H1 (cell line): ENCODE measurements at places on chromosomes 4 and X.

GRCh38 chr4:68995292-68995691, 43.7 kb upstream of the UGT2A3 start:
- no peaks in the 10 kb centered on the region for H3K27me3 ChIP-seq
- H3K4me1 ChIP-seq: no peaks in the 10 kb centered on the region
- no peak for DNase-seq
- H3K4me3 ChIP-seq: no peak overlapping the region
- no peak overlapping the region for H3K27ac ChIP-seq
- H3K36me3 ChIP-seq: no peaks in the 10 kb centered on the region

DNA sequence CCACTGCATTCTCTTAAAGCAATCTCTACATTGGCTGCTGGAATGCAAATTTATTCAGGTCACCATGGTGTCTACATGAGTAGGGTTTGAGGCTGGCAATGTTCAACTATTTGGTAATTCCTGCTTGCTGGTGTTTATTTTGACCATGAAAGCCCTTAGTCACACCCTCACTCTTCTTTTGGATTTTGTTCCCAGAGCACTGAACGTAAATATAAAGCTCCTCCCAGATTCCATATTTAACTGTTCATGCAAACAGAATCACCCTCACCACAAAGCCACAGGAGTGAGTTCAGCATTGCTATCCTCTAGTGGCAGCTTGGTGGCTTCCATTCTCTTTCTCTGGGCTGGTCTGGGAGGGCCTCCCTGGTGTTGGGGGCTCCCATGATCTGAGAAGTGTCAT, 82.8 kb downstream of the LNX1 start:
- H3K27me3 ChIP-seq: no peaks in the 10 kb centered on the region
- DNase-seq: no peak
- no peaks in the 10 kb centered on the region for H3K36me3 ChIP-seq
- H3K4me3 ChIP-seq: no peak overlapping the region
- H3K27ac ChIP-seq: no peak overlapping the region

DNA sequence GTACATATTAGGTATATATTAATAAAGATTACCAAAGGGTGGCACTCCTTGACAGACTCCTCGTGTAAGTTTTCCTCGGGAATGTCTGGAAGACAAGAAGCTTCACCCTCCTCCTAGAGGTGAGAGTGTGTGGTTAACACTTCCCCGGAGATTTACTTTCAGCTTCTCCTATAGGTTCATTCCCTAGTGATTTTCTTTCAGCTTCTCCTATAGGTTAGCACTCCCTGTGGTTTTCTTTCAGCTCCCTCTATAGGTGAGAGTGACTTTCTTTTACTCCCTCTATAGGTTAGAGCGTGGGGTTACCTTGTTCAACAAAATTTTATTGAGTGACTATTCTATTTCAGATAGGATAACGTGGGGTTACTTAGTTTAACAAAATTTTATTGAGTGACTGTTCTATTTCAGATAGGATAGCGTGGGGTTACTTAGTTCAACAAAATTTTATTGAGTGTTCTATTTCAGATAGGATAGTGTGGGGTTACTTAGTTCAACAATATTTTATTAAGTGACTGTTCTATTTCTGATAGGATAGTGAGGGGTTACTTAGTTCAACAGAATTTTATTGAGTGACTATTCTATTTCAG, 106.0 kb upstream of the PLAC1 start:
- H3K27ac ChIP-seq: no peak overlapping the region
- no peak overlapping the region for H3K4me3 ChIP-seq
- no peaks in the 10 kb centered on the region for H3K36me3 ChIP-seq
- no peaks in the 10 kb centered on the region for H3K4me1 ChIP-seq
- no peak for DNase-seq

GRCh38 chr4:148618856-148619255, 176.6 kb upstream of the NR3C2 start:
- H3K4me3 ChIP-seq: no peak overlapping the region
- no peaks in the 10 kb centered on the region for H3K36me3 ChIP-seq
- no peak for DNase-seq
- H3K27ac ChIP-seq: no peak overlapping the region
- H3K4me1 ChIP-seq: no peaks in the 10 kb centered on the region
- no peaks in the 10 kb centered on the region for H3K27me3 ChIP-seq

GRCh38 chrX:150100261-150100660, 162.0 kb upstream of the EOLA2 start:
- no peak overlapping the region for H3K4me3 ChIP-seq
- H3K27ac ChIP-seq: no peak overlapping the region
- no peaks in the 10 kb centered on the region for H3K4me1 ChIP-seq
- H3K27me3 ChIP-seq: no peaks in the 10 kb centered on the region
- no peak for DNase-seq

- H3K36me3 ChIP-seq: no peaks in the 10 kb centered on the region
- H3K27ac ChIP-seq: no peak overlapping the region
- no peaks in the 10 kb centered on the region for H3K4me1 ChIP-seq
- no peak for DNase-seq
- no peaks in the 10 kb centered on the region for H3K27me3 ChIP-seq
Observed at GRCh38 chr4:188299161-188299560, 159.9 kb downstream of the TRIML1 start.

DNA sequence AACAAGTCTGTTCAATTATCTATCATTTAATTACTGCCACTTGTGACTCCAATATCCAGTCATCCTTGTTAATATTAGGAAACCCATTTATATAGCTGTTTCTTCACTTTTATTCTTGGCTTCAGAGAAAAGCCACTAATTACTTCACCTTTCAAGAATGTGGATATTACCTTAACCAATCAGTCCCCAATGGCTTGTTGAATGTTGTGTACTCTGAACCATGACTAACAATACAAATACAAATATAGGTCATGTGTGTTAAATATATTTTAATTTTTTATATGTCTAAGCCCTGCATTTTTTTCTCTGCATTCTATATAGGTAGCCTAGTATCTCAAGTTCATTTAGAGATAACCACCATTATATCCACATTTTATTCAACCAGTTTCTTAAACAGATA, 1513.4 kb upstream of the AGA start:
- H3K4me1 ChIP-seq: no peaks in the 10 kb centered on the region
- DNase-seq: no peak
- H3K27ac ChIP-seq: no peak overlapping the region
- H3K4me3 ChIP-seq: no peak overlapping the region
- no peaks in the 10 kb centered on the region for H3K27me3 ChIP-seq
- no peaks in the 10 kb centered on the region for H3K36me3 ChIP-seq

- no peaks in the 10 kb centered on the region for H3K36me3 ChIP-seq
- H3K27ac ChIP-seq: no peak overlapping the region
- no peaks in the 10 kb centered on the region for H3K4me1 ChIP-seq
Observed at GRCh38 chr4:100414016-100414790, 103.6 kb downstream of the EMCN start.

GRCh38 chrX:8738588-8739189, 6.8 kb upstream of the ANOS1 start:
- no peaks in the 10 kb centered on the region for H3K27me3 ChIP-seq
- H3K36me3 ChIP-seq: no peaks in the 10 kb centered on the region
- no peaks in the 10 kb centered on the region for H3K4me1 ChIP-seq
- DNase-seq: no peak

DNA sequence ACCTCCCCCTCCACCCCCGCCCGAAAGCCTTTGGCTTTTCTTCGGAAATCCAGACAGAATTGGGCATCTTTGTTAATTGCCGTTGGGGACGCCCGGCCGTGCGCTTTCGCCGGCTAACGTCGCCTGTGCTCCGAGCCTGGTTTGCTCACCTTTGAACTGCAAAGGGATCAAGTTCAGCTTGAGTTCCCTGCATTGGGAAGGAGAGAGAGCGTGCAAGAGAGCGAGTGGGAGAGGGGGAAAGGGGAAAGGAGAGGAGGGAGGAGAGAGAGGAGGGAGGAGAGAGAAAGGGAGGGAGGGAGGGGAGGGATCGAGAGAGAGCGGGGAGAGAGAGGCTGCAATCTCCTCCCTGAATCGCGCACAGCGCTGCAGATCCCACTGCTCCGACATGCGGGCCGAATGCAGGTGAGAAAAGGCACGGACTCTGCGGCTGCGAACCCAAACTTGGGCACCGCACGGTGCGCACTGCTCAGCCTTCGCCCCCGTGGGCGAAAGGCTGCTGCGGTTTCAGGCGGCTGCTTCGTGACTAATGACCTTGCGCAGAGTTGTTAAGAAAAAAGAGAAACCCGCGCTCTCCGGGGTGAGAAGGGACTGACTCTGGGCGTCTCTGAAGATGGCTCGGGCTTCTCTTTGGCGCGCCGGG, at the start of gene PCDH7:
Gene PCDH7 (plus strand): TSS at position 349 of the 640 bp plus-strand sequence. CDS start 1,054 bp downstream, outside the sequence.
- peaks cover 18% of the 10 kb centered on the region for H3K4me1 ChIP-seq
- peaks cover 49% of the 10 kb centered on the region for H3K27me3 ChIP-seq
- H3K4me3 ChIP-seq: peak within 1 kb of the TSS; percentile 82
- no peaks in the 10 kb centered on the region for H3K36me3 ChIP-seq
- H3K27ac ChIP-seq: no peak within 1 kb of the TSS
- DNase-seq: peak; percentile 76

DNA sequence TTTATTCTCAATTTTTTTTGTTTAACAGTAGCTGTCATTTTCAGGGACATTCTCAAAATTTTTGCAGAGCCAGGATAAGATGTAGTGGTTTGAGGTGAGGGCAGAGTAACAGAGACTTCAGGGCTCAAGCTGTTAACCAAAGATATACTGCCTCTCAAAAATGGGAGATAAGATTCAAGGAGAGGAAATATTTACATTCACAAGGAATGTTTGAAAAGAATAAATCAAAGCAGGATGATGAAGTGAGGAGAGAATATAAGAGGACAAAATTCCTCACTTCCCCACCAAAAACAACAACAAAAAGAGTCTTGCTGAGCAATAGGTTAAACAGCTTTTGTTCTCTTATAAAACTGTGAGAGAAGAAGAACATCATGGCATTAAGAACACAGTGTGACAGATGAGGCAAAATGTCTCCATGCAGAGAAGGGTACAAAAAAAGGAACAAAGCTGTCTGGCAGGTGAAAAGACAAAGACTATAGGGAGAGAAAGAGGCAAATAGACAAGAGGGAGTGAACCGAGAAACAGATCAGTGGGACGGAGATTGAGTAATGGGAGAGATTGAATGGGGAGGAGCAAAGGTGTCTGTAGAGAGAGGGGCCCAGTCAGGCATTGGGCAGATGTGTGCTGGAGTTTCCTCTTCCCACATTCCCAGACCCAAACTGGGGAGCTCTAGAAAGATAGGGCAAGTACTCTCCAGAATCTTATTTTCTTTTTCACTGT, 106.1 kb upstream of the TMEM150C start:
- H3K4me1 ChIP-seq: no peaks in the 10 kb centered on the region; the same call in 1 of the 2 replicates
- H3K36me3 ChIP-seq: no peaks in the 10 kb centered on the region
- no peaks in the 10 kb centered on the region for H3K27me3 ChIP-seq
- H3K27ac ChIP-seq: no peak overlapping the region
- DNase-seq: no peak

DNA sequence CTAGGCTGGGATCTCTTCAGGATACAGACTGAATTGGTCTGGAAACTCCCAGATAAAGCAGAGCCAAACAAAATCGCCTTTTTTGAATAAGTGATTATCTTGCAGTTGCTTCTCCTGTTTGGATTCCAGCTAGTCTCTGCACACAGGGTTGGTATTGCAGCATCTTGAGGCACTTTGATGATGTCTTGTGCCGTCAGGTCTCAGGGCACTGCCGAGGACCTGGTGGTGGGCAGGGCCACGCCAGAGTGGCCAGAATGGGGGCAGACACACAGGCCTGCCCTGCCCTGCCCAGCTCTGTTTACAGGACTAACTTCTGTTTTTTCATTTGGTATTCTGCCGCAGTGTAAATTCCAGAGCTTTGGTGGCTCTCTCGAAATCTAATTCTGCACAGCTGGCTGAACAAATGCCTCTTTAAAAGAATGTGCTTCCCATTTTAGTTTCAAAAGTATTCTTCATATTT, 276.1 kb downstream of the NR3C2 start:
- no peaks in the 10 kb centered on the region for H3K4me1 ChIP-seq
- H3K27ac ChIP-seq: no peak overlapping the region
- H3K27me3 ChIP-seq: no peaks in the 10 kb centered on the region

DNA sequence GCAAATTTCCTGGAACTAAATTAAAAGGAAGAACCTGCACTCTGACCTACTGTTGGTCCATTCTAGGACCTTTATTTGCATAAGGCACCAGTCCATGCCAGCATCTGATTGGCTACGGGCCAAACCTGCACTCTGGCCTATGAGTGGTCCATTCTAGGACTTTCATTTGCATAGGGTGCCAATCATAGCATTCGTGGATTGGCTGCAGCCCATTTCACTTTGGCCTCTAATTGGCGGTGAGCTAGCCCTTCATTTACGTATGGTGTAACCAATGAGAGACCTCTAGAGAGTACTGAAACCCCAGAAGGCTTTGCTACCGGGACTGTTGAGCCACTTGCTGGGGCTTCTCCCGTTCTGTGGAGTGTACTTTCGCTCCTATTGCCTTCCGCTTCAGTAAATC, 6.1 kb upstream of the RNF175 start:
- H3K36me3 ChIP-seq: no peaks in the 10 kb centered on the region
- no peak overlapping the region for H3K27ac ChIP-seq
- peaks cover 4% of the 10 kb centered on the region; the same call in 1 of the 2 replicates for H3K4me1 ChIP-seq
- no peak for DNase-seq

DNA sequence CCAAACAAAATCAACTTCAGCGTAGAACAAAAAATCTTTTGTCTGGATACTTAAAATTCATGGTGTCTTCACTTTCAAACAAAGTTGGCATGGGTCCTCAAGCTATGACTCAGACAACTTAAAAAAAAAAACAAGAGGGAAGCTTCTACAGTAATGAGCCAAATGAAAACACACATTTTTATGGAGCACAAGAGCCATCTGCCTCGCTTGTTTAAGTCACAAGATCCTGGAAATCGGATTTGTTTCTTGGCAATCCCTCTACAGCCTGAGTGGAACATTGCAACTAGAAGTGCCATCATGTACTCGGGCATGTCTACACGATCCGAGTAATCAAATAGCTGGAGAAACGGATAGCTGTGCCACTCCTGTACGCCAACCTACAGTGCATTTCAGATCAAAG, 22.6 kb downstream of the LAMP2 start:
- H3K4me1 ChIP-seq: no peaks in the 10 kb centered on the region
- H3K27ac ChIP-seq: no peak overlapping the region
- no peak for DNase-seq
- H3K4me3 ChIP-seq: no peak overlapping the region

- no peaks in the 10 kb centered on the region; the same call in none of the 2 replicates for H3K4me1 ChIP-seq
- DNase-seq: no peak
- no peak overlapping the region for H3K27ac ChIP-seq
- H3K4me3 ChIP-seq: no peak overlapping the region
- H3K27me3 ChIP-seq: no peaks in the 10 kb centered on the region; the same call in 1 of the 2 replicates
Observed at GRCh38 chr4:156977435-156978160, 6.0 kb upstream of the PDGFC start.

GRCh38 chr4:5823542-5824211, 69.2 kb downstream of the CRMP1 start:
- no peaks in the 10 kb centered on the region; the same call in 1 of the 2 replicates for H3K27me3 ChIP-seq
- H3K27ac ChIP-seq: no peak overlapping the region
- peaks cover 46% of the 10 kb centered on the region for H3K36me3 ChIP-seq
- no peak overlapping the region for H3K4me3 ChIP-seq

- no peaks in the 10 kb centered on the region for H3K4me1 ChIP-seq
- H3K27me3 ChIP-seq: no peaks in the 10 kb centered on the region
- no peaks in the 10 kb centered on the region for H3K36me3 ChIP-seq
- no peak for DNase-seq
- H3K4me3 ChIP-seq: no peak overlapping the region
Observed at GRCh38 chr4:20278195-20278594, 26.5 kb downstream of the SLIT2 start.
